ENCODE measurements at places on chromosomes 1 and 21. TPM values are rescaled to one million over a fixed set of nuclear protein-coding genes. Genes with fewer than 3 reads are reported as not detected.

- DNase-seq = no peak
Observed at GRCh38 chr21:46289655-46290179, 3.6 kb downstream of the YBEY start.

TCEA3 gene
- 0.73 TPM for total RNA-seq

GRCh38 chr1:172154551-172154950, 265.9 kb upstream of the C1orf105 start:
- no peak for DNase-seq

S100A3 gene
- total RNA-seq = not detected

RGL1 gene
- total RNA-seq = 1.5 TPM

RAB13 gene
- total RNA-seq = 117 TPM

GRCh38 chr1:17409391-17409811, 30.1 kb downstream of the RCC2 start:
- DNase-seq = no peak

GRCh38 chr1:23720256-23720995, 22.8 kb upstream of the ELOA start:
- no peak for DNase-seq

GRCh38 chr1:21152423-21153100, 24.1 kb downstream of the EIF4G3 start:
- DNase-seq = no peak

KRTAP7-1 gene
- total RNA-seq = not detected

SGIP1 gene
- total RNA-seq = 3.2 TPM

GRCh38 chr1:202249846-202250245, 56.2 kb downstream of the LGR6 start:
- DNase-seq = no peak

DNA sequence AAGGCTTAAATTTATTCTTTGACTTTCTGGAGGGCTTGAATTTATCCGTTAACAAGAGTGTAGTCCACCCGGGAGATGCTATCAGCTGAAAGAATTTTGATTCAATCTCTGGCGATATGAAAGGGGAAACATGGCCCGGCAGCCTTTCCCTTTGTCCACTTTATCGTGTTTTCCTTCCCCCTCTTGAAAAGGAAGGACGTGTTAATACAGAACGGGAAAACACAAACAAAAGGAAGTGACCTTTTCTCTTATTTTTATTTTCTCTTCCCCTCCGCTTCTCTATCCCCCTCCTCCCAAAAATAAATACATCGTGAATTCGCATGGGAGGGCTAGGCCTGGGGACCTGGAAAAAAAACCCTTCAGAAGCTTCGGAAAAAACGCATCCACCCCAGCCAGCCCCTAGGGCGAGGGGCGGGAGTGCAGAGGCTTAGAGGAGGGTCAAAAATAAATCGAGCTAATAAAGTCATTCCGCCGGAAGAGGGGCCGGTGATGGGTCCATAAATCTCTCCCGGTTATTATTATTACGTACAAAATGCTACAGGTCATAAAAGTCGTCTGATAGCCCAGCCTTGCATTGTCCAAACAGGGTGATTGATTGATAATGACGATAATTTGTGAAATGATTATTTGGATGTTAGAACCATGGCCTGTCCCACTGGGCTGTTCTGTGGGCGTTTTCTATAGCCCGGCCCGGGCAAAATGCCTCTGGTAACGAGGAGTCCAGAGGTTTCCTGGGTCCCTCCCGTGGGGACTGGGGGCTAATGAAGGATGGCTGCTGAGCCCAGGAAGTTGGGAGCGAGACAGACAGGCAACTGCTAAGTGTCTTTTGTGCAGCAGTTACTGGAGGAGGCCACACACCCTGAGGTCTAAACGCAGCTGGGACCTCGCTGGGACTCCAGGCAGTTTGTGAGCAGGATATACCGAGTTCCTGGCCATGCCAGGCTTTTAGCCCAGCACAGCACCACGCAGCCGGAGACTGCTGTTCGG, 179.4 kb downstream of the PRDM16 start:
- DNase-seq = no peak

DNA sequence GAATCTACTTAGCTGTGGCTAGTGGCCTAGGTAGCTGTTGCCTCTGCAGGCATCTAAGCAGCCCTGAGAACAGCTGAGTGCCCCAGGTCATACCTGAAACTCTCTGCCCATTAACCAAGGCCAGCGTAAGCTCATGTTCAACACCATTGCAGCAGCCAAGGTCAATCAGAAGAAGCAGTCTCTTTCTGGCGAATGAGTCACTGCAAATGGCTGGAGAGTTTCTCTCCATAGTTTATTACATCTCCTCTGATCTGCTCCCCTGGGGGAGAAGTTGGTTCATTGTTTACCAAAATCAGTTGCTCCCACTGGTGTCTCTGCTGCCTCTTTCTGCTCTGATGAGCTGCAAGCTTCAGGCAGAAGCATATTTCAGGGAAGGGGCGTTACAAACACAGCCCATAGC, 6.9 kb upstream of the BCL9 start:
- no peak for DNase-seq

TAGLN2 gene
- total RNA-seq = 66.9 TPM

GRCh38 chr1:204566583-204566955, 50.4 kb downstream of the MDM4 start:
- DNase-seq = no peak

PGLYRP3 gene
- not detected for total RNA-seq

FALEC gene
- total RNA-seq = 1.0 TPM

GRCh38 chr1:154181944-154182343, 10.0 kb downstream of the TPM3 start:
- no peak for DNase-seq

- DNase-seq = no peak
Observed at GRCh38 chr1:185636848-185637247, 97.3 kb upstream of the HMCN1 start.

- no peak for DNase-seq
Observed at GRCh38 chr1:46396441-46397398, 2.6 kb downstream of the FAAH start.

ABCA4 gene
- total RNA-seq = 0.16 TPM

- peak; percentile 70 for DNase-seq
Observed at GRCh38 chr1:231724876-231725647, 98.5 kb downstream of the DISC1 start.

GRCh38 chr1:28606771-28607170, 14.7 kb downstream of the RAB42 start:
- no peak for DNase-seq

DNA sequence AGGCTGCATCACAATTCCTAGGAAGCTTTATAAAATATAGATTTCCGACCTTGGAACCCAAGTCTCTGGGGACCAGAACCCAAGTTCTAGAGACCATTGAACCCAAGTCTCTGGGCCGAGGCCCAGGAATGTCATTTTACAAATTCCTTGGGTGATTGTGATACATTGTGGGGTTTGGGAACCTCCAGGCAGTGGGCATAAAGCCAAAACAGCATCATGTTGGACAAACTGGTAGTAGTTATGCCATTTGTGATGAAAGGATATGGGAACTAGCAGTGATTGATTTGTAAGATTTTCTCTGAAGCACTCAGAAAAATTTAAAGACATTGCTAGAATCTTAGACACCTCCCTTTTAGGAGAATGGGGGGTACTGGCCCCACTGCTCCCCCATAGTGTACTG, 160.2 kb downstream of the HIVEP3 start:
- DNase-seq = no peak

DNA sequence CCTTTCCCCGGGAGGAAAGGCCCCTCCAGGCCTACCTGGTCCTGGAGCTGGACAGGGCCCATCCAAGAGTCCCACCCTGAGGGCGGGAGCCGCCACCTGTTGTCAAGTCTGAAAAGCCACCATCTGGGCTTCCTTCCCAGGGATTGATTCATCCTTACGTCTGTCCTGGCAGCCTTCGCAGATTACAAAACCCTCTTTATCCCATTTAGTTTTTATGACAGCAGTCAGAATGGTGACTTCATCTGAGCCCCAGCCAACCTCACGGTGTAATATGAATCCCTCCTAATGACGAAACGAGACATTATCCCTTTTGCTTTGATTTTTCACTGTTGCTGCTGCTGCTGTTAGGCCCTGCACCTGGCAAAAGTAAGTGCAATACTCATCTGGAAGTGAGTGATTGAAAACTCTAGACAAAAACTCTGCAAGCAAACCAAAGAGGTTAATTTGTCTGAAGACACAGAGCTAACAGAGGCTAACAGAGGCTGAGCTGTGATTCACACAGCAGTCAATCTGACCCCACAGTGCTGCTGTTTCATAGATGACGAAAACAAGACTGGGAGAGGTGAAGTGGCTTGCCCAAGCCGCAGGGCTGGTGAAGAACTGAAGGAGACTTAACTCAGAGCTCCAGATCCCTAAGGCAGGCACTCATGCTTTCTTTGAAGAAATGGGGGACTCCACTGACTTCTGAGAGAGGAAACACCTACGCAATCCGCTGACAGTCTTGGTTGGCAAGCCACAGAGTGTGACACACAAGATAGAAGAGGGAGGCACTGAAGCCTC, 30.0 kb upstream of the S100A7 start:
- DNase-seq = no peak

GPR52 gene
- 0.22 TPM for total RNA-seq

- DNase-seq = no peak
Observed at GRCh38 chr1:41580520-41581172, 96.2 kb upstream of the EDN2 start.

DNA sequence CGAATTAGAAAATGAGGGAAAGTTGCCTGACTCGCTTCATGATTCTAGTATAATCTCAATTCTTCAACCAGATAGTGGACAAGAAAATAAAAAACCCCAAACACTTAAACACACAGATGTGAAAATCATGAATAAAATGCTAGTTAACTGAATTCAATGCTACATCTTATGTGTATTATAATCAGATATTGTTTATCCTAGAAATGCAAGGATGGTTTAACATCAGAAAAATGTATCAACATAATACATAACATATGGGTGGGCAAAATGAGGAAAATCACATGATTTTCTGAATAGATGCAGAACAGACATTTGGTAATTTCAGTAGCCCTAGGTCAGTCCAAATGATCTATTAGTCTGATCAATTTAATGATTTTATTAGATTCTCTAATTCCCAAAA, 97.2 kb downstream of the SIM2 start:
- DNase-seq = no peak

- no peak for DNase-seq
Observed at GRCh38 chr1:20105856-20106255, 13.5 kb downstream of the PLA2G2D start.

GRCh38 chr1:81832573-81832972, 31.8 kb downstream of the ADGRL2 start:
- DNase-seq = no peak

PSMB4 gene
- 383 TPM for total RNA-seq

FAM78B gene
- 2.7 TPM for total RNA-seq

Measured in WTC11 (cell line).